Stimulated activated CD4-positive, alpha-beta T cell treated with anti-CD3 and anti-CD28 coated beads, Interleukin-15, amount 100 ng/mL, for 48 hours (primary cell): ENCODE measurements at places on chromosomes 1 and 21.

DNA sequence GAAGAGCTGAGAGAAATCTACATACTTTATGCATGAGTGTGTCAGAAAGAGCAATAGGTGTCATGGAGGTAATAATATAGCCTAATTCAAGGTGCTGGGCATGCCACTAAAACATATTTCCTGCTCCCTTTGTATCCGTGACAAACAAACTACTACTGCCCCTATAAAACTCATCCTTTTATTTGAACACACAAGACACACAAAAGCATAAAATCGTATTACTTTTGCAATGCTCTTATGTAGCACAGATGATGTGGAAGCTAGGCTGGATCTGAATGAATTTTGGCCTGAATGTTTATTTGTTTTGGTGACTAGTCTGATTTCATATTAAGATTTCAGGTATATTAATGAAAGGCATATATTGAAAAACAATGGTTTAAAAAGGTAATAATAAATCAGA lies 239.3 kb upstream of the NEGR1 start:
- no peak for DNase-seq

DNA sequence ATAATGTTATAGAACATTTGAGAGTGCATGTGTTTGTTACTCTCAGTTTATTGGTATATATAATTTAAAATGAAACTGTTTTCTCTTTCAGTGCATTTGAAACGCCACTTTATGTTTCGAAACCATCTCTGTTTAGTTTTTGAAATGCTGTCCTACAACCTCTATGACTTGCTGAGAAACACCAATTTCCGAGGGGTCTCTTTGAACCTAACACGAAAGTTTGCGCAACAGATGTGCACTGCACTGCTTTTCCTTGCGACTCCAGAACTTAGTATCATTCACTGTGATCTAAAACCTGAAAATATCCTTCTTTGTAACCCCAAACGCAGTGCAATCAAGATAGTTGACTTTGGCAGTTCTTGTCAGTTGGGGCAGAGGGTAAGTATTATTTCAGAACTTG lies 123.5 kb downstream of the DYRK1A start:
- no peak for DNase-seq

- no peak for DNase-seq
These were observed 42.4 kb downstream of the KANK4 start for GRCh38 chr1:62276791-62277190.

DNA sequence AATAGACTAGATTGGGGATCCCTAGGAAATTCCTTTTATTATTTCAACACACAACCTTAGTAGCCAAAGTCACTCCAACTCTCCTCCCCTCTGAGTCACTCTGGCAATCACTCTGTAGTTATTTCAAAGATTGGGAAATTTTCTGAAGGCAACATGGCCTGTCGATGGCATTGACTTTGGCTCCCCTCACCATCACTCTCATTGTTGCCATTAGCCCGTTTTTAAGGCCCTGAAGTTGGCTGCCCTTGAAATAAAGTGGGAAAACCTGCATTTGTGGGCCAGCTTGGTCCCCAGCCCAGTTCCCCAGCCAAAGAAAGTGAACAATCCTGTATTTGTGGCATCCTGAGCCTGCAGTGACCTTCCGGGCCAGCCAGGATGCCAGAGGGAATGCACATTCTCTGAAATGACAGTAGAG lies 52.5 kb downstream of the CDC7 start:
- DNase-seq, result no peak

GRCh38 chr1:91827087-91827458 lies 58.9 kb downstream of the TGFBR3 start:
- no peak for DNase-seq

DNA sequence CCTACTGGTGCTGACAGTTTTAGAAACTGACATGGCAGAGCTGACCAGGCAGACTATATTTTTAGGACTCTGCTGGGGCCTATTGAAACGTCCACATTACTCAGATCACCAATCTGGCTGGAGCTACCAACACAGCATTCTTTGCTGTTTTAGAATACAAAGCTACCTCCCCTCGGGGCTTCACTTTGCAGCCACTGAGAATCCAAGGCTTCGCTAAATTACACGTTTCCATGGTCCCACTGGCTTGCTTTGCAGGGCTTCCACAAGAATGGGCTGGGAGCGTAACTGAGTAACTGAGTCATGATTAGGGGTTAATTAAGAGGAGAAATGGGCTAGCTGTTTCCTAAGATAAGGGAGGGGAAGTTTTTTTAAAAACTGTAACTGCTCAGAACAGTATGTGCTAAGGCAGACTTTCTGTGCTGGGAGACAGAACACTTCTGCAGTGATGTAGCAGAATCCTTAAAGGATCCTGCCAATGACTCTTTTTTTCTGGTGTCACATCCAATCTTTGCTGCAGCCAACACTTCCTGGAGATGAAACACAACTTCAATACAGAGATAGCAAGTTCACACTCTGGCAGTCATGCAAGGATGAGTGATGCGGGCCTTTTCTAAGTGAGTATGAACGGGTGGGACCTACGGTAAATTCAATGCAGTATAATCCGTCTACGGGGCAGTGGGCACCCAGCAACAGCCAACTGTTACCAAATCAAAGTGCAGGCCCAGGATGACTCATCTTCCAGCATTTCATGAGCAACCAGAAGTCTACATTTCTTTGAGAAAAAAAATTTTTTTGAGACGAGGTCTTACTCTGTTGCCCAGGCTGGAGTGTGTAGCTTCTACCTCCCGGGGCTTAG lies 21.5 kb downstream of the NDUFS5 start:
- DNase-seq, result no peak
